ENCODE measurements at places on chromosomes 1 and 21.

- DNase-seq: no peak
Observed at GRCh38 chr1:12456979-12457378, 161.0 kb downstream of the DHRS3 start.

- no peak for DNase-seq
Observed at GRCh38 chr1:178150610-178151009, 56.7 kb downstream of the RASAL2 start.

GRCh38 chr1:209412036-209412435, 171.5 kb upstream of the CAMK1G start:
- no peak for DNase-seq

- DNase-seq: no peak
Observed at GRCh38 chr1:29593601-29594382, 357.5 kb downstream of the PTPRU start.

DNA sequence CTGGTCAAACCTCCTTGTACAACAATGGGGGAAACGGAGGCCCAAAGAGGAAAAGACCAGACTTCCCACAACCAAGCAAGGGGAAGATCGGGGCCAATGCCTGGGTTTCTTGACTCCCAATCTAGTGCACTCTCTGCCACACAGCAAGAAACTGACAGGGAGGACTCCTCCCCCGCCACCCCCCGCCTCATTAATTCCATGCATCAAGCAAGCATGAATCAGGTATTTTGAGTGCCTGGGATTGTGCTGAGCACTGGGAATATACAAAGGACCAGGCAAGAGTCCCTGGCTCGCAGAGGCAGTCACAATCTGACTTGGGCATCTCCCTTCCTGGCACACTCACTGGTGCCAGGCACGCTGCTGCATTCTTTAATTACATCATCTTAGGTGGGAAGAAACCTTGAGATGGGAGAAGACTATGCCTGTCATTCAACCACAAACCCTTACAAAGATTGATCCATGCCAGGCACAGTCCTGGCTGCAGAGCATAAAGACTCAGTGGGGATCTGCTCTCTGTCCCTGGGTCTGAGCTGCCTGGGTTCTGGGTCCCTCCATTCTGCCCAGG, 4.4 kb upstream of the KCNC4 start:
- DNase-seq: no peak

DNA sequence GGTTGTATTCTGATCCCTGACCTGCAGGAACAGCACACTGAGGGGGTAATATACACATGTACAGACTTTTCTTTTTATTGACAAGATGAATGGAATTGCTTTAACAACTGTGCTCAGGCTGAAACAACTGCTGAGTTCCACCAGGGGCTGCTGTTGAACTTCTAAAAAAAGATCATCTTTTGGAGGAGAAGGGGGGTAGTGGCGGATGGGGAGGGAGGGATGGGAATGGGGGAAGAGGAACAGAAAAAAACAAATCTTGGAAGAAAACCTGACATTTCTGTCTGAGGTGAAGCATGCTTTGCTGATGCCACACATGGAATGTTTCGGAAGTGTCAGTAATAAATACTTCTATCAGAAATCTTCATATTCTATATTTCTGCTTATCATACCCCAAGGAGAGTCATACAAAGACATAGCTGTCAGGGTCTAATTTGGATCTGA, 75.0 kb downstream of the RWDD3 start:
- DNase-seq: no peak

- DNase-seq: no peak
Observed at GRCh38 chr21:14985306-14985705, 79.5 kb downstream of the NRIP1 start.

- DNase-seq: no peak
Observed at GRCh38 chr1:47838562-47839432, 158.4 kb downstream of the TRABD2B start.

GRCh38 chr1:209585197-209585596, 1.7 kb downstream of the CAMK1G start:
- DNase-seq: no peak

DNA sequence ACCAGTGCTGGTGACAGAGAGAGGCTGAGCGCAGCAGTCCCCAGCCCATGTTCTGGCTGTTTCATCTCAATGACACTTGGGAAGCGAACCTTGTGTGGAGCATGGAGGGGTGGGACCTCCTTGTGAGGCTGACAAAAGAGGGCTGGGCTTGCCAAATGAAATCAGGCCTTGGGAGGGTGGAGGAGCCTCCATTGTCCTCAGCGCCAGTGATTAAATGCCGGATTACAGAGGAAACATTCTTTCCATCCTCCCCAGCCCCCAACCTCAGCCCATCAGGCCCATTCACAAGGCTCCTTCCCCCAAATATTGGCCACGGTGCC, 63.3 kb upstream of the PAXBP1 start:
- no peak for DNase-seq

- DNase-seq: no peak
Observed at GRCh38 chr1:150808846-150809245, 786 bp upstream of the CTSK start.
